ENCODE measurements at places on chromosomes 11 and 22. TPM values are rescaled to one million over a fixed set of nuclear protein-coding genes. Genes with fewer than 3 reads are reported as not detected.

GRCh38 chr22:23037429-23038333 lies 32.6 kb upstream of the GNAZ start:
- peak; percentile 18 for DNase-seq

- no peak for DNase-seq
Measured at GRCh38 chr11:70173018-70173417, 30.1 kb upstream of the FADD start.

- no peak for DNase-seq
Measured at GRCh38 chr11:57868491-57868890, 106.9 kb downstream of the CTNND1 start.

GRCh38 chr11:128825050-128825784 lies 41.9 kb downstream of the KCNJ1 start:
- DNase-seq = no peak

- DNase-seq = no peak
Measured at GRCh38 chr11:45224766-45225165, 61.4 kb downstream of the SYT13 start.

Gene TRPC6
- not detected for polyA plus RNA-seq

Gene RGL4
- 2.3 TPM for polyA plus RNA-seq

DNA sequence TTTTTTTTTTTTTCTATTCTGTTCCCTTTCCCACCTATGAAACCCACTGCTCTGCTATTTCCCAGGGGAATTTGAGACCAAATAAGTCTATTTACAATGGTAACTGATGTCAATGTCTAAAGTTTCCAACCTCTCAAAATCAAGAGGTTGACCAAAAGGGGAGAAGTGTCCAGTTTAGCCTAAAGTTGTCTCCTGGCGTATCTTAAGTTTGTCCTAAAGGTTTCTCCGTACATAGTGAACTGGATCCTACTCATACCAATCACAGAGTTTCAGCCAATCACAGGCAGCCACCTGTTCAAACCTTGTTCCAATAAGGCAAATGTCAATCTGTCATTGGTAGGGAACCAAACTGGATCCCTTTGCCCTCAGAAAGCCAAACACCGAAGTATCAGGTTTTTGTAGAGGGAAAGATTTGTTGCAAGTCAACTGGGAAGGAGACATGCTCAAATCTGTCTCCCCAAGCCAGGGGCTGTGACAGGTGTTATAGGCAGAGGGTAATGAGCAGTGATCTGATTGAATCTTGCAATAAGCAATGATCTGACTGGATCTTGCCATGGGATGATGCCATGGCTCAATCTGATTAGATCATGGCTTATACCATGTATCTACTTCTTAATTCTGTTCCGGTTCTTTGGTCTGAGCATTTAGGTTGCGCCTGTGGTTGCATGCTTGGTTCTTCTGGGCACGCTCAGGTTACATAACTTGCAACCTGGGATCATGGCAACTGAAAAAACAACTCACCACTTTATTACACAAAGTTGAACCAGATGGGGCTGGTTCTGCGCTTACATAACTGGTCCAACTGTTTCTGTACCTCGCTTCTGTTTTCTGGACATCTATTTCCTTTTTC lies 1.1 kb upstream of the VPS37C start:
- peak; percentile 25 for DNase-seq

DNA sequence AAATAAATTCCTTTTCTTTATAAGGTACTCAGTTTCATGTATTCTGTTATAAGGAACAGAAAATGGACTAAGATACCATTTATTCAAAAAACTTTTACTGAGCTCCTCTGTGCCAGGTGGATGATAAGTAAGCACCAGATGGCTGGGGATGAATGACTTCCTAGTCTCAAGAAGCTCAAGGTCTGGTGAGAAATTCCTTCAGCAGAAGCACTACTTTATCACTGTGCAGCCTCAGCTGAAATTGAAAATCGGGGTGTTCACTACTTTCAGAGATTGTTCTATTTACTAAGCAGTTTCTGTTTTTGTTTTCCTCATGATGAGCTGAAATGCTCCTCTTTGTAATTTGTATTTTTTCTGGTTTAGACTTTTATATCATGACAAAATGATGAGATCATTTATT lies 7.8 kb downstream of the LDHAL6A start:
- DNase-seq = no peak

Data from naive B cell (primary cell).